ENCODE measurements at places on chromosomes 4 and X. TPM values are rescaled to one million over a fixed set of nuclear protein-coding genes. Genes with fewer than 3 reads are reported as not detected.

The EVC2 gene
- total RNA-seq: 0.64 TPM

The TEX13C gene
- total RNA-seq: not detected

- DNase-seq: peak; percentile 25
These were observed 112.1 kb downstream of the FAM53A start for GRCh38 chr4:1572010-1572385.

The SHOX gene
- 0.22 TPM for total RNA-seq

DNA sequence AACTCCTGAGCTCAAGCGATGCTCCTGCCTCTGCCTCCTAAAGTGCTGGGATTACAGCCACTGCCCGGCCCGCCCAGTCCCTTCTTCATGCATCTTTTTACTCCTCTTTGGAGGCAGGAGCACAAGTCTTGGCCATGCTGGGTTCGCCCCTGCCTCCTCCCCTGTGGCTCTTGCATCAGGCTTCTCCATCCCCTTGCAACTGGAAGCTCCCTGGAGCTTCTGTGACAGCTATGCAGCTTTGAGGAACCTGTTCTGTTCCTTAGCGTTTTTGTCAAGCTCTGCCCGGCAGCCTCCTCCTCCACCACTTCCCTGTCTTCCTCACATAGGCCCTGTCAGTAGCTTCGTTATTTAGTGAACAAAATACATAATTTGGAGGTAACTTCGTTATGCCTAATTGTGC lies 73.9 kb downstream of the PSAPL1 start:
- no peak for DNase-seq

DNA sequence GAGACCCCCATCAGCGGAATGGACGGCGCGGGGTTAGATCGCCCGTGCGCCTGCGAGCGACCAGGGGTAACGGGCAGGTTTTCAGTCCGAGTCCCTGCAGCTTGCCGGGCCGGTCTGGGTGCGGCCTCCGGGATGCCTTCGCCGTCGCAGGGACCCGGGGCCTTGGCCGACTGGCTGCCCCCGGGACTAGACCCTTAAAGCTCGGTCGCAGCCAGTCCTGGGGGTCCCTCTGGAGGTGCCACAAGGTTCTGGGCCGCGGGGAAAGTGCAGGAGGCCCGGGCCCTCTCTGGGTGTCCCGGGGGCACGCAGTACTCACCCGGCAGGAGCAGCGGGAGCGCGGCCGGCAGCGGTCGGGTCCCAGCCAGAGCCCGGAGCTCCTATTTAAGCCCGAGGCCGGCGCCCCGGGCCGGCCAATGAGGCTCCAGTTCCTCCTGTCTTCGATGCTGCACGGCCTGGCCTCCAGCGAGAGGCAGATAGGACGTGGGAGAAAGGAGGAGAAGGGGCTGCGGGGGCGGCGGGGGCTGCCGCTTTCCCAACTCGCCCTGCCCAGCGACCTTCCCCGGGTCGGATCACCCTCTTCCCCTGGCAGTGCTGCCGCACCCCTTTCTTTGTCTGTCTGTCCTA lies at the start of gene SPON2:
SPON2 (minus strand) TSS at position 356 of the 624 bp plus-strand sequence.
- DNase-seq: peak; percentile 45

DNA sequence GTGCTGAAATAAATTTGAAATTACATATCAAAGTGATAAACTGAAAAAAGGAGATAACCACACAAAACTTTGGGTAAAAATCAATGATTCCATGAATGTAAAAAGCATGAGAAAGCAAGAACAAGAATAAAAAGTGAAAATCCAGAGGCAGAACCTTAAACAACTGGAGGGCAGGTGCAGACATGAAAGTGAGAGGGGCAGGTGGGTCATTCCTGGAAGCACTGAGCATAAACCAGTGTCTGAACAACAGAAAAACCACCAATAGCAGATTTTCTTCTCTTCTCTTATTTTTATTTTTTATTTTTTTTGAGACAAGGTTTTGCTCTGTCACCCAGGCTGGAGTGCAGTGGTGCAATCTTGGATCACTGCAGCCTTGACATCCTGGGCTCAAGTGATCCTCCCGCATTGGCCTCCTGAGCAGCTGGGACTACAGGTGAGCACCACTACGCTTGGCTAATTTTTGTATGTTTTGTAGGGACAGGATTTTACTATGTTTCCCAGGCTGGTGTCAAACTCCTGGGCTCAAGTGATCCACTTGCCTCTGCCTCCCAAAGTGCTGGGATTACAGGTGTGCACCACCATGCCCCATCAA lies 46.8 kb upstream of the GPR78 start:
- peak; percentile 14 for DNase-seq

DNA sequence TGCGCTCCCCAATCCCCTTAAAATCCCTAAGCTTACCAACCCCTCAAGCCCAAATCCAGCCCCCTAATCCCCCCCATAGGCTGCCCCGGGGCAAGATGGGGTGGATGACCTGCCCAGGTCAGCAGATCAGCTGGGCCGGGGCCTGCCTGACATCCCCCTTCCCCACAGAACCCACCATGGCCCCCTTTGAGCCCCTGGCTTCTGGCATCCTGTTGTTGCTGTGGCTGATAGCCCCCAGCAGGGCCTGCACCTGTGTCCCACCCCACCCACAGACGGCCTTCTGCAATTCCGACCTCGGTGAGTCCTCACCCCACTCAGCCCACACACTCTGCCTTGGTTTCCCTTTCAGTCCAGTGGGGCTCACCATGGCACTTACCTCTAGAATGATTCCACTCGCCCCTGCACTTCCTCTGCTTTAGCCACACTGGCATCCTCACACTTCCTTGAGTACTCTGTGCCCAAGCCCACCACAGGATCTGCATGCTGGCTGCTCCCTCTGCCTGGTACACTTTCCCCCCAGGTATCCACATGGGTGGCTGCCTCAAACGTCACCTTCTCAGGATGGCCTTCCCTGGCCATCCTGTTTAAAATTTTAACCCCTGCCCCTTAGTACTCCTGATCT lies 1.1 kb downstream of the TIMP1 start:
- DNase-seq: no peak

GRCh38 chr4:83328521-83329187 lies 6.0 kb downstream of the HPSE start:
- no peak for DNase-seq

DNA sequence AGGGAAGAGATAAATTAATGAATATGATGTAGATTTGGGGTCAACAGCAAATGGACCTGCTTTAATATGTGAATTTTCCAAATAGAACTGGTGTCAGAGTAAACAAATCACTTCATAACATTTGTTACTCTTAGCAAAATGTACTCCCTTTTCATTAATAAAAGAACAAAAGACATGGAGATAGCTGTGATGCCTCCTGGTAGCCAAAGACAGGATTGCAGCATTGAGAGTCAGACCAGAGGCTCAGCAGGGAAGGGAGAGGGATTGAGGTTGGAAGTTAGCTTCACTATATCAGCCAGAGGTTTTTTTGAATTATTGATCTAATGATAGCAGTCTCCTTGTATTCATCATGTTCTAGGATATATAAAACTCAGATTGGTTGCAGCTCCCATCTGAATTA lies 17.4 kb upstream of the RAB40A start:
- no peak for DNase-seq

The PCDH11X gene
- total RNA-seq: 0.17 TPM

GRCh38 chr4:3482707-3483106 lies 19.6 kb downstream of the DOK7 start:
- no peak for DNase-seq

- no peak for DNase-seq
These were observed 425.6 kb downstream of the INPP4B start for GRCh38 chr4:142420311-142421095.

The C4orf51 gene
- not detected for total RNA-seq

The RASGEF1B gene
- 15.4 TPM for total RNA-seq

DNA sequence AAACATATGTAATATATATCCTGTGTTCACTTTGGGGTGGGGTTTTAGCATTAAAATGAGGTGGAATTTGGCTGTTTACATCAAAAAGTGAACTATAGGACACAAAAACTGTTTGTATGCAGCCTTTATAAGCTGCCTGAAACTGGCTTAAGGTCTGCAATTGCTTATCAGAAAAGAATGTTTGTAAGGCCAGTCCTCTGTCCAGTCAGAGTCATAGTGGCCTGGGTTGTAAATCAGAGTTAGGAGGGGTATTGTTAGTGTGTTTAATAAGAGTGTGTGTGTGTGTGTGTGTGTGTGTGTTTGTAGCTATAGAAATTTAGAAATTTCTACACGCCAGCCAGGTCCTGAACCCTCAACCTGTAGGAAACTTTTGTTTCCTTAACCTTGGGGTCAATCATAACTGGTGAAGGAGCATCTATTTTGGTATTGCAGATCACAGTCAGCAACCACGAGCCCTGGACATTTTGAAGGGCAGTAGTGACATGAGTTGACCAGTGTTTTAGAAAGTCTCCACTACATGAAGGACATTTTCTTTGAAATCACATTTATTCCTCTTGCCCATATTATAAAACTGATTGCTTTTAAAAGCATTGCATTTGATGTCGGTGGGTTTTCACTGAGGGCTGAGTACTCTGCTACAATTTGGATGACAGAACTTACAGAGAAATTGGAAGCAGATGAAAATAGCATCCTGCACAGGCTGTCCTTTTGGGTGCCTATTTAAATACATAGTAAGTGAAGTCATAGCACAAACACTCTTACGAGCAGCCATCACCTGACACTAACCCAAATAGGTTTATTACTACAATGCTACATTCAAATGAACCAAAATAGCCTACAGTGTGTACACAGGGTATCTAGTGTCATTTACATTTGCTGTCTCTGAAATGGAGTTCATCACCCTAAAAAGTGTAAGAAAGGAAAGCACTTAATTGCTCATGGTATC lies 11.2 kb upstream of the TMEM154 start:
- DNase-seq: no peak

DNA sequence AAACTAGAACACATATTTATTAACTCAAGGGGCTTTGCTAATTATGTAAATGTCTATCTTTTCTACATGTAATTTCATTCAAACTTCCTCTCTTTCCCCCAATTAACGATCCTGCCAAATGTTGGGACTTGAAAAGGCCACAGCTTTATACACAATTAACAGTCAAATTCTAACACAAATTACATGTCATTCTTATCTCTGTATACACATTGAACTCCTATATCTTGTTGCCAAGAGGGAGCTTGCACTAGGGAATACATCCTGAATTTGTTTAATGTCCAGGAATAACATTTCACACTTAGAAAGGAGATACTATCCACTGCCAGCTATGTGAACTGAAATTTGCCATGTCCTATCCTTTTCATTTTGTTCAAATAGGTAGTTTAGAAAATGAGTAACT lies 38.9 kb upstream of the MAB21L2 start:
- DNase-seq: no peak

DNA sequence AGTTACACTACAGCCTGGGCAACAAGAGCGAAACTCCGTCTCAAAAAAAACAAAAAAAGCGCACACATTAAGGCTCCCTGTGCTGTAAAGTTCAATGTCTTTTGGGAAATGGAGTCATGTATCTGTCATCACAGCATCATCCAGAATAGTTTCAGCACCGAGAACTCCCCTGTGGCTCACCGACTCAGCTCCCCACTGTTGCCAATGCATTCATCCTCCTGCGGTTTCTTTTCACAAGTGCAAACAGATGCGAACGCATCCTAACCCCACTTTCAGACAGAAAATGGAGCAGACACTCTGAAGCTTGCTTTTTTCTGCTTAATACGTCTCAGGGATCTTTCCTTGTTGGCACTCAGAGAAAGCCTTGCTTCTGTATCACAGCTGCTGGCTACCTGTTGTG lies 13.8 kb upstream of the SH3TC1 start:
- DNase-seq: no peak

DNA sequence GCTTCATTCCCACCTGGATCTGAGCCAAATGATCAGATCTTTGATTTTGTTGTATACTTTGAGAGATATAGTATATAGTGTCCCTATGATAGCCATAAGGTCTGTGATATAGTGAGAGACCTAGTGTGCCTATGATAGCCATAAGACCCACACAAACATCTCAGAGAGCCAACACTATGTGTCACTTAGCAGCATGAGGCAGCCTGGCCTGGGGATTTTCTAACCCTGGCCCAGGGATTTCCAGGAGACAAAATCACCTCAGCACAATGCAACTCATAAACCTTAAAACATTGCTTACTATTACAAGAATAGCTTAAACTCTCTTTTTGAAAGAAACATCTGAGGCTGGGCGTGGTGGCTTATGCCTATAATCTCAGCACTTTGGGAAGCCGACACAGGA lies 23.2 kb upstream of the COL25A1 start:
- DNase-seq: no peak

- no peak for DNase-seq
These were observed 139.8 kb downstream of the HS6ST2 start for GRCh38 chrX:132818638-132819037.

GRCh38 chr4:171817026-171817425 lies 3.8 kb downstream of the GALNTL6 start:
- DNase-seq: no peak

The PNMA6F gene
- not detected for total RNA-seq

The TLR1 gene
- 7.3 TPM for total RNA-seq

GRCh38 chrX:111431001-111431400 lies 19.0 kb upstream of the DCX start:
- no peak for DNase-seq

- DNase-seq: no peak
These were observed 39.4 kb upstream of the DCK start for GRCh38 chr4:70954032-70954431.

DNA sequence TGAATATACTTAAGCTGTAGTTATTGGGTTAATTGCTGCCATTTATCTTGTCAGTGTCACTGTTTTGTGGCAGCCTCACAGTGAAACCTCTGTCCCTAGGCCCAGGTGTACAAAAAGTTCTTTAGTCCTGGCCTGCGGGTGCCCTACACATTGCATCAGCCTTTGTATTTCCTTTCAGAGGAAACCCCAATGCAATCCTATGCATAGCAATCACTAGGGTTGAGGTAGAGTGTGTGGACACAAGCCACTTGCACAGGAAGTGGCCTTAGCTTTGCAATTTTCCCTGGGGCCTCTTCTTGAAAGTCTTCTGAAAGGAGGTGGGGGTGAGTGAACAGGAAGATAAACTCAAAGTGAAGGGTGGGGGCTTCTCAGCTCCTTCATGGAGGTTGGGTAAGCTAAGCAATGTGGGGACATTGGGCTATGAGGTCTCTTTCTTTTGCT lies 27.8 kb downstream of the VSIG4 start:
- no peak for DNase-seq

GRCh38 chr4:40502934-40503333 lies 126.7 kb downstream of the RBM47 start:
- no peak for DNase-seq

GRCh38 chr4:152000518-152000917 lies 239.7 kb upstream of the GATB start:
- no peak for DNase-seq

The KIT gene
- total RNA-seq: 32.8 TPM

The NXF2B gene
- total RNA-seq: not detected

GRCh38 chr4:152776352-152776751 lies 3.2 kb downstream of the TIGD4 start:
- no peak for DNase-seq

GRCh38 chr4:26252349-26253025 lies 68.3 kb upstream of the RBPJ start:
- no peak for DNase-seq

GRCh38 chrX:100868273-100868672 lies 5.9 kb downstream of the NOX1 start:
- peak; percentile 28 for DNase-seq

The TMEM47 gene
- total RNA-seq: 5.3 TPM

GRCh38 chrX:150303386-150304097 lies 59.6 kb upstream of the MAMLD1 start:
- DNase-seq: no peak

- DNase-seq: no peak
These were observed 26.2 kb downstream of the ZNF330 start for GRCh38 chr4:141246683-141247429.

- no peak for DNase-seq
These were observed 25.3 kb downstream of the SMIM20 start for GRCh38 chr4:25939330-25939729.

The ZNF185 gene
- 4.2 TPM for total RNA-seq

The FAM47A gene
- total RNA-seq: not detected

Data from mucosa of descending colon (tissue), 3 donors.